CD8-positive, alpha-beta memory T cell (primary cell): ENCODE measurements at places on chromosomes 12 and 14.

DNA sequence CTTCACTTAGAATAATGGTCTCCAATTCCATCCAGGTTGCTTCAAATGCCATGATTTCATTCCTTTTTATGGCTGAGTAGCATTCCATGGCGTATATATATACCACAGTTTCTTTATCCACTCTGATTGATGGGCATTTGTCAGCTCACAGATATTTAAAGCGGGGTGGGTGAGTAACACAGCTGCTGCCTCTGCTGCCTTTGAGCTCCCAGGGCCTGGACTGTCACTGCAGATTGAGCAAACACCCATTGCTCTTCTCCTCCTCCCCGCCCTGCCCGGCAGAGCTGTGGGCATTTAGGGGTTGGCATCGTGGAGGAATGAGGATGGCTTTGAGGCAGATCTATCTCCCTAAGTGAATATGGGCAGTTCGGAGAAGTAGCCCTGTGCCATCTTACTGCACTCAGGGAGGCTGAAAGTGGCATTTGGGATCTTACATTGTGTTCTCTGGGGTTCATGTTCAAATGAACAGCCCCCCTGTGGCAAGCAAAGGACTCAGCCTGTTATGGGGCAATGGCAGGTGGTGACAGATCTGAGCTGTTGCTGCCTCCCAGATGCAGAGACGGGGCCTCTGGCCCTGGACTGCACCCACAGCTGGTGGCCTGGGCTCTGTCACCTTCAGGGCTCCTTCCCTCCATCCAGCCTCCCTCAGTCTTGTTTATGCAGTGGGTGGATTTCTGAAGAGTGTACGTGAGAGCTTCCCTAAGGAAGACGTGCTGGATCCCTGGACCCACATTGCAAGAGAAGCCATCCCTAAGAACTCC lies 4.9 kb downstream of the RFLNA start:
- DNase-seq = no peak

DNA sequence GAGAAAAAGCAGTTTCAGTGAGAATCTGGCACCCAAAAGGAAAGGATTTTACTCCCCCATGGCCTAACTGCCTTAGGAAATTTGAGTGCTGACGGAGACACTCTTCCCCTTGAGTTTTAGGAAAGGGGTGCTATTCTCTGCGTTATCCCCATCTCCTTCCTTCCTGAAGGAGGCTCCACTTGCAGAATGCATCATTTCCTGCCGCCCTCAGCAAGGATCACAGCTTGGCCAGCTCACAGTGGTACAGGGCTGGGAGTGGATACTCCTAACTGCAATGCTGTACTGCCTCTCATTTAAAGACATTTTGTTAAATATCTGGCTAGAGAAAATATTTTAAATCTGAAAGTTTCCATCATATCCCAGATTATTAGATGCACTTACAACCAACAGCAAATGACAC lies 33.0 kb downstream of the RDH12 start:
- no peak for DNase-seq

DNA sequence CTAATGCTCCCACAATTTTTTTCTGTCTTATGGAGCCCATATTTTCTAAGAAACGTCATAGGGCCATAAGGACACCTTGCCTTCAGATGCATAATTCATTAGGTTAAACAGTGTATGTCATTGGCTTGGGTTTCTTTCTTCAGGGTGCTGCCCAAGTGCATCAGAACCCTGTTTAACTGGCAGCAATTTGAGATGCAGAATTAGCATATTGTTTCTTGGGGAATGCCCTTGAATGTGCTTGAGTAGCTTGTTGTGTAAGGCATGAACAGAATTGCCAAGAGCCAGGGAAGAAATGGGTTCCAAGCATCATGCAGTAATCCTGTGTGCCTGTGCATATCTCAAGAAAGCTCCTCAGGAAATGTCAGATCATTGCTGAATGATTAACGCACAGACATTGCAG lies 277.2 kb downstream of the SYT1 start:
- DNase-seq = no peak

GRCh38 chr14:98984719-98985041 lies 287.3 kb downstream of the BCL11B start:
- peak; percentile 37 for DNase-seq

- no peak for DNase-seq
Observed at GRCh38 chr12:130925666-130926015, 28.1 kb upstream of the ADGRD1 start.

DNA sequence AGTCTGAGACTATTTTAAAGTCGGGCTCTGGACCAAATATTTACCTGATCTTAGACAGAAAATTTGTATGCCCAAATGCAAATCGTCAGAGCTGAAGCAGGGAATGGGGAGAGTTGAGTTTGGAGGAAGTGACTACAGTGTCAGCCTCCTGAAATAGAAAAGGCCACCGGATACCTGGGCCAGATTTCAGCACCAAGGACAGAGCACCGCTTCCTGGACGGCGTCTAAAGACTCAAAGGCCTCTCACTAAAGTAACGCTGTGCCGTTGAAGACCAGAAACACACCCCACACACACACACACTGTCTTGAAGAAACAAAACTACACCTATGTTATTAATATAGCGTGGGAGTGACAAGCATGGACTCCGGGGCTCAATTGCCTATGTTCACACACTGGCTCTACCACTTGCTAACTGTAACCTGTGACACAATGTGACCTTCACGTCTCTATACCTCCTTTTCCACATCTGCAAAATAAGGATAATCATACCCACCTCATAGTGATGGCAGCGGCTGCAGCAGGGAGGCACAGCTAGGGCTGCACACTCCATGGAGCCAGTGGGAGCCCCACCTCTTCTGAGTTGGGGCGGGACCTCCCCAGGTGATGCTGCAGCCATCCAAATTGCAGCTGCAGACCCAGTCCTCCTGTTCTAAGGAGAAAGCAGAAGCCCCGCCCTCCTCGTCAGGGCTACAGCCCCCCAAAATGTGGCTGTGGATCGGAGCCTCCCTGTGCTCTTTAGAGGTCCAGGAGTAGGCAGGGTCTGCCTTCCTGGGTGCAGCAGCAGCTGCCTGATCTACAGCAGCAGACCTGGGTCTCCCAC lies 35.6 kb downstream of the KRT76 start:
- DNase-seq = peak; percentile 62

DNA sequence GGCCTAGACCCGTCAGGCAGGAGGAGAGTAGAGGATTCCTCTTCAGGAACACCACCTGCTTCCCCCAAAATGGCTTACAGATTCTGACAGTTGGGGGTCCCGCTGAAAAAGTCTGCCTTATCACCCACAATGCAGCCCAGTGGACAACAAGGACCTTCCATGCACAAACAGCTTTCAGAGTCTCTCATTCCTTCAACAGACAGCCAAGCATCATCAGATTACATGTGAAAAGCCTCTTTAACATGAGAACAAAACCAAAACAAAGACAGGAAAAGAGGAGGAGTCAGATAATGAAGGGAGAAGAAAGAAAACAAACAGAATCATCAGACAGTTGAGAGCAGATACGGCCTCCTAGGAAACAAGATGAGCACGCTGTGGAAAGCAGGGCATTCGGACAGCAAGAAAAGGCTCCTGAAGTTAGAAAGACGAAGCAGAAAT lies 18.3 kb downstream of the KCTD10 start:
- no peak for DNase-seq

GRCh38 chr14:98368916-98369315 lies 903.1 kb downstream of the BCL11B start:
- DNase-seq = no peak

GRCh38 chr12:42767326-42767954 lies 177.9 kb upstream of the PRICKLE1 start:
- DNase-seq = no peak

GRCh38 chr14:27845241-27845850 lies 921.2 kb upstream of the FOXG1 start:
- peak; percentile 43 for DNase-seq

DNA sequence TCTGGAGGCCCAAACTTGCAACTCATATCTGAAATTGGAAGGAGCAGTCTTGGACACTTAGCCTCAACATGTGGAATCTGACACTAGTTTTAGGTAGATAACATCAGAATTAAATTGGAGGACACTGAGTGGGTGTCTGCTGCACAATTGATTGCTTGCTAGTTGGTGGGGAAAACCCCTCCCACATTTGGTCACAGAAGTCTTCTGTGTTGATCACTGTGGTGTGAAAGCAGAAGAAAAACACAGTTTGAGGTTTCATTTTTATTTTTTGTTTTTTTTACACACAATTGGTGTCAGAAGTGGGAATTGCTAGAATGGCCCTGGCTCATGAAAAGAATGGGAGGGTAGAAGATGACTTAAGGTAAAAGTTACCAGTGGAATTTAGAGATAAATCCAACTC lies 78.0 kb upstream of the CD163 start:
- no peak for DNase-seq

DNA sequence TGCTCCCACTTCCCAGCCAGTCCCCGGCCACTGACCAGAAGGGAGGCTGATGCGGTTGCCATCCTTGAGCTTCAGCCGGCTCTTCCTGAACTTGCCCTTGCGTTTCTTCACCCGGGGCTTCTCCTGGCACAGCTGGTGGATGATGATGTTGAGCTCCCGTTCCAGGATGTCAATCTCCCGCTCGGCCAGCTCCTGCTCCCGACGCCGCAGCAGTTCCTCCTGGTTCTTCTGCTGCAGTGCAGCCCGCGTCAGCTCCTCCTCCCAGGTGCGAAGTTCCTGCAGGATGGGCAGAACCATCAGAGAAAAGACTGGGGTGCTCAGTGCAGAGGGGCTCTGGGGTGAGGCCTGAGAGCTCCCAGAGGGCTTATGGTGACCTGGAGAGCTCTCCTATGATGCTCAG lies 67.0 kb downstream of the MAP3K9 start:
- DNase-seq = no peak

DNA sequence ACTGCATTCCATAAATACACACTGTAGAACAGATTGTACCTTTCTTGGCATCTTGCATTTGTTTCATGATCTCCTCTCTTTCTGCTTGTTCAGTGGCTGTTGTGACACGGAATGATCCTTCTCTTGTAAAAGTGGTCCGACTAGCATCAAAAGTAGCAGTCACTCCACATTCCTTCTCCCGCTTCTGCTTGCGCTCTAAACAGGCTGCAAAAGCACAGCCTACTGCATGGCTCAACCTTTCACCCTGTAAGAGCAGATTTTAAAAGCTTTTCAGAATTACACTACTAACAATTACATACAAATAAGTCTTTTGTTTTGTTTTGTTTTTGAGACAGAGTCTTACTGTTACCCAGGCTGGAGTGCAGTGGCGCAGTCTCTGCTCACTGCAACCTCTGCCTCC lies 49.8 kb downstream of the PAPLN start:
- no peak for DNase-seq

- no peak for DNase-seq
Observed at GRCh38 chr14:92658684-92659083, 89.7 kb downstream of the LGMN start.

- DNase-seq = no peak
Observed at GRCh38 chr12:112005419-112006395, 7.3 kb downstream of the TMEM116 start.

DNA sequence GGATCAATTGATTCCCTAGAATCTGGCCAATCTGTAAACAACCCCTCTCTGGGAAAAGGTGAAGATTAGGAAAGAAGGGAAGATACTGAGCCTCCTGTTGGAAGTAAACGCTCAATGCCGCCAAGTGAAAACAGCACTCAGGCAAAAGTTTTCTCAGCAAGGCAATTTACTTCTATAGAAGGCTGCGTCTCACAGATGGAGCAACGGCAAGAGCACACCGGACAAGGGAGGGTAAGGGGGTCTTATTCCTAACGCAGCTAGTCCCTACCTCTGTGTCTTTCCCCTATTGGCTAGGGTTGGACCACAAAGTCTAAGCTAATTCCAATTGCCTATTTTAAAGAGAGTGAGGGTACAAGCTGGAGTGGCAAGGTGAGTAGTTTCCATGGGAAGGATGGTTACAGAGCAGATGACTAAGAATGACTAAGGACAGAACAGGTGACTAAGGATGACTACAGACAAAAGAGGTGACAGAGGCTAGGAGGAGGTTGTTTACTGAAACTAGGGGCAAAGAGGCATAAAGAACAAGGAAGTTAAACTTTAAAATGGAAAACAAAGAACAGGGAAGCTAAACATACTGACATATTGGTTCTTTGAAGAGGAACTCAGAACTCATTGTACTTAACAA lies 5.6 kb upstream of the TTC9 start:
- DNase-seq = no peak

DNA sequence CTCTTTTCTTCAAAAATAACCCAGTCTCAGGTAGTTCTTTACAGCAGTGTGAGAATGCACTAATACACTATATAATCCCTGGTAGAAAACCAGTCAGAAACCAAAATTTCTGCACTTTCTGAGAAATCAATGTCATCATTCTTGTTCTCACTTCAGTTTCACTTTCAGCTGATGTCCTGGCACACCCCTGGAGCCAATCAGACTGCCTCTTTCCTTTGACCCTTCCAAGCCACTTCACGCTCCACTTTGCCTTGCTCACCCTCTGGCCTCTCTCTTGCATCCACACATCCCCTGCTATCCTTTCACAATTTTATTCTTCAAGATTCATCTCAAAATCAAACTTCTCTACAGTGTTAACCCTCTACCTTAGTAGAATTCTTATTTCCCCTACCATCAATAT lies 181.1 kb downstream of the ASCL1 start:
- DNase-seq = no peak

DNA sequence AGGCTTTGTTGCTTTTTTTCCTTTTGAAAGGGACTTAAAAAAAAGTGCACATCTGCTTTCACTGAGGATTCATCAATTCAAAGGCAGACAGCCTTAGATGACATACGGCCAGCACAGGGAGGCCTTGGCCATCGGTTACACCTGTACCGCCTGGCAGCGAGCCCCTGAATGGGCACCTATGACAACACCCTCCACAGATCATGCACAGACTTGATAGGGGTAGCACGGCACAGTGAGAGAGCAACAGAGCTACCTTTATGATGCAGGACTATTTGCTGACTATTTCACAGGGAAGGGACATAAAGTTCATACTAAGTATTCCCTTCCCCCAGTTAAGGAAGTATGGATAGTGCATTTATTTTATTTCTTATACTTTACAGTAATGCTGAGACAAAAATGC lies 137.9 kb upstream of the ARID2 start:
- DNase-seq = no peak

- DNase-seq = no peak
Observed at GRCh38 chr12:109214131-109214530, 95.0 kb downstream of the FOXN4 start.

DNA sequence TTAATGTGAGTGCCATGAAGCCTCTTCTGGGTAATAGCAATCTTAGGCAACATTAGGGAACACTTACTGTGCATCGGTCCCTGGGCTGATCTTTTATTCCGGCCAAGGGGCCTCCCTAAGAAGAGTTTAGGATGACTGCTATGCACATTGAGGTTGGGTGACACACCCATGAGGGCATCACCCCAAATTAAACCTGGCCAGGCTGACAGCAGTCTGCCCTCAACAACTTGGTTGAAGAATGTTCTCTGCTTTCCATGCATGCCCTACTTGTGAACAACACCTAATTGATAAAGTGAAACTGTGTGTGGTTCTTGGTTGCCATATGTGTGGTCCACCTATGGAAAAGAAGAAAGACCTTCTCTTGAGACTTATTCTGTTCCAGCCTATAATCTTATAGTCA lies 1098.0 kb downstream of the BCL11B start:
- no peak for DNase-seq
